Coronary artery (tissue), 2 donors: ENCODE measurements at places on chromosomes 16 and 17.
A peak's percentile ranks its signal among the peaks of the same experiment; 100 is the strongest.

DNA sequence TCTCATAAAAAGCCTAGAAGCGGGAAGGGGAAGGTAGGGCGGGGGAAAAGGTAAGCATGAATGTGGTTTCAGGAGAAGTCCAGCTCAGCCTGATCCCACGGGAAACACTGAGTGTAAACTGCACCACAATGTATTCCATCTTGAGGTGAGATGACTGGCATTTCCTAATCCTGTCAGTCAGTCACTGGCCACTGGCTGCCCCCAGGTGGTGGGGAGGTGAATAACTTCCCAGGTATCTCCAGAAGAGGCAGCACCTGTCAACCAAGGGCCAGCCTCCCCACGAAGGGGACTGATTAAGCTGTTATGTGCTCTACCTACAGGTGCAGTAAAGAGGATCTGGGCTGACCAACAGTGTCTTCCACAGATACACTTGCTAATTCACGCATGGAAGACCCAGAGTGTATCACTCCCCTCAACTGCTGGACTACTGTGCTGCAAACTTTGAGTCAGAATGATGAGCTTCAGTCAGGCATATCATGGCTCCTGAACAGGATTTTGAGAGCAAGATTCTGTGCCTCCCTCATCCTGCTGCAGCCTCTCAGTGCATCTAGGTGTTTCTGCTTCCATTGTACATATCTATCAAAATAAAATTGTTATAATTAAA is 108.5 kb upstream of the CCL2 start:
- DNase-seq, result peak; percentile 41

DNA sequence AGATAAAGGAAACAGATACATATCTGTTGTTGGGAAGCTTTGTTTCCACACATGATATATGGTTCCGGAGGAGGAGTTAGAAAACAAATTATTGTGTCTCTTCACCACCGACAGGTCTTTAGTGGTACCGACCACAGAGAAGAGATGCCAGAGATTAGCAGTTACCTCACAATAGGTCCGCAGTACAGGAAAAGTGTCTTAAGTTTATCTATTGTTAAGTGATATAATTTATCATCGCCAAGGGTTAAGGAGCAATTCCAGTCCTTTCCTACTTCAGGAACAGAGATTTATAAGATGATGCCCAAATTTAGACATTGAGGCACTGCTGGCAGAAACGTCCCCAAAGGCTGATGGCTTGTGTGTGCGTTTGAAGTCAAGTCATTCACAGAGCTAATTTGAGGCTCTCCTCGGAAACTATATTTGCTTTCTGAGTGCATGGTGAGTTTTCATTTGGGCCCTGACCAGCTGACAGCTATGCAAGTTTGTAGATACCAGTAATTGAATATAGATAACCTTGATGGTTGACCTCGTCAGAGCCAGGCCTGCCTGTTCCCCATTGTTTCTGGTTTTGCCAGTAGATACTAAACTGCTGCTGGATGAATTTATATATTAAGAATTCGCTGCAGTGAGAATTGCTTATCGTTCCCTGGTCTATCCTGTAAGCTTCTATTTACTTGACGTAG is 196.4 kb upstream of the IRX3 start:
- no peak for DNase-seq

DNA sequence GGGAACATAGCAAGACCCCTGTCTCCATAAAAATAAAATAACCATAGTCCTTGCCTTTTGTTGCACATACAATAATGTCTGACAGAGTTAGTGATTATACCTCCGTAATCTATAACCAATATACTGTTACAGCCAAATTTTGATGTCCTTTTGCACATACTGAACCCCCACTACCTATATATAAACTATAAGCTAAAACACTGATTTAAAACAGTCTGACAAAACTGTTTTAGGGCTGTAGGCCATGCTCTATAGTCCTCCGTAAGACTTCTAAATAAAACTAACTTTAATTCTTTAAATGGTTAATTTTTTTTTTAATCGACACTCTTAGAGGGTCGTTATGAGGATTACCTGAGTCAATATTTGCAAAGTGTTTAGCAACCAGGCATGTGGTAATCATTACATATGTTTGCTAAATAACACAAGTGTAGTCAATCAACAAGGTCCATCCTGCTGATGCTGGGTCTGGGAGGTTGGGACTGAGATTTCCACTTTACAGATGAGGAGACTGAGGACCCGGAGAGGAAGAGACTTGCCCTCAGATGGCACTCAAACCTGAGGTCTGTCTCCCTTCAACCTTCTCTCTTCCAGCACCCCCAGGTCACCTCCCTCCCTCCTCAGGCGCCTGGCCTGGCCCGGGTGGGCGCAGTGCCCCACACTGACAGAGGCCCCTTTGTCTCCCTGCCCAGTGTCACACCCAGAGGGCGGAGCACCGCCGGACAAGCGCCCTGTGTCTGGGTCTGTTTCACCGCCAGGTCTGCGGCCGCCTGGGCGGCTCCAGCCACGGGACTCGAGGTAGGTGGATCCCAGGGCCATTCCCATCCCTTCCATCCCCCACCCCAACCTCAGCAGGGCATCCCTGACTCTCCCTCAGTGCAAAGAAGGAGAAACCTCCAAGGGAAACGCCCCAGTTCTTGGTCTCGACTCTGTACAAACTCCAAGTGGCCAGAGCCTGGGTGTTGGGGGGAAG is 10.3 kb downstream of the ZNF385C start:
- DNase-seq, result no peak

DNA sequence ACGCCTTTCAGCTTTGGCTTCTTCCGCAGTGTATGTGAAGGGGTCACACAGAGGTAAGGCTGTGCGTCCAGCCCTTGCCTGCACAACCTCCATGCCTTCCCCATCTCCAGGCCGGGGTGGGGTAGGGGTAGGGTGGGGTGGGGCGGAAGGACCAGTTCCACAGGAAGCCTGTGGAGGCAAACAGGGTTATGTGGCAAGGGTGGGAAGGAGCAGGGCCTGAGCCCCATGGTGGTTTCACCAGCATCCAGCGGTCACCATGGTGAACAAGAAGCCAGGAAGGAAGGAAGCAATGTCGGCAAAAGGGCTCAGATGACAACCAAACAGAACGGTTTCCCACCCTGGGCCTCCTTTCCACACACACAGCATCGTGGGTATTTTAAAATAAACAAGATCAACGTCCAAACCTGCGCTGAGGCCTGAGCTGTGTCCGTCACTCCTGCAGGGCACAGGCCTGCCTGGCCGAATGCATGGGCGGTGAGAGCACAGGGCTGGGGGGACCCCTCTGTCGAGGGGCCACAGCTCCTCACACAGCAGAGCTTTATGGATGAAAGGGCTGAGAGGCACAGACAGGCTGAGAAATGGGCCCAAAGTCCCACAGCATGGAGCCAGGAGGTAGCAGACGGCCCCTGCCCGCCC is 80.5 kb downstream of the ZNF778 start:
- DNase-seq, result no peak

DNA sequence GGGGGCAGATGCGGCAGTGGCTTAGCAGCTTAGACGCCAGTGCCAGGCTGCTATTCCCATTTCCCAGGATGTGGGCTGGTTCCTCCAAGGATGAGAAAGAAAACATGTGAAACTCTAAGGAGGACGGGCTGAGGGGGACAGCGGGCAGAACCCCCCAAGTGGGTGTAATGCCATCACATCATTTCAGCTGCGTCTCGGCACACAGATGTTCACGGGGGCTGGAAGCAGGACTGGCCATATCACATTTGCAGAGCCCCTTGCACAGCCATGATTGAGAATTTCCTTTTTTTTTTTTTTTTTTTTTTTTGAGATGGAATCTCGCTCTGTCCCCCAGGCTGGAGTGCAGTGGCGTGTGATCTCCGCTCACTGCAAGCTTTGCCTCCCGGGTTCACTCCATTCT is 15.3 kb upstream of the GINS2 start:
- DNase-seq, result no peak

- DNase-seq, result no peak
Observed at GRCh38 chr16:12002447-12003006, 26.0 kb downstream of the SNX29 start.

- DNase-seq, result no peak
Observed at GRCh38 chr16:25093208-25094061, 18.1 kb upstream of the LCMT1 start.

GRCh38 chr17:70872103-70872502 is 702.8 kb downstream of the KCNJ2 start:
- DNase-seq, result no peak

- no peak for DNase-seq
Observed at GRCh38 chr17:32161029-32161428, 18.7 kb downstream of the RHOT1 start.

DNA sequence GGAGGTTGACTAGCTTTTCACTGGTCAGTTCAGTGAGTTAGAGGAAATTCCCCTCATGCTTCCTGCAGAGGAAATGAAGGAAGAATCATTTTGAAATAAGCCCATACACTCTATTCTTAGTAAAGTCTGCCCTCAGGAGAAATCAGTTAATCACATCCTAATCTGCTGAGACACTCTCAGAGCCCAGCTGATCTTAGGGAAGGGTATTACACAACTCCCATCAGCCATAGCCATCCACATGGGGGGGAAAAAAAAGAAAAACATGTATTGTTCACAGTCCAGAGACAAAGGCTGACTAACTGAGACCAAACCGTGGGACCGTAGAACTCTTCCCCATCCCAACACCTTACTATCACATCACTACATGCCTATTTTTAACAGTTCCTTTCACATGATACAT is 722.3 kb downstream of the CDH8 start:
- DNase-seq, result no peak

- no peak for DNase-seq
Observed at GRCh38 chr17:42136654-42137051, 14.0 kb downstream of the HSPB9 start.

GRCh38 chr17:80319262-80319998 is 58.8 kb downstream of the RNF213 start:
- DNase-seq, result no peak

DNA sequence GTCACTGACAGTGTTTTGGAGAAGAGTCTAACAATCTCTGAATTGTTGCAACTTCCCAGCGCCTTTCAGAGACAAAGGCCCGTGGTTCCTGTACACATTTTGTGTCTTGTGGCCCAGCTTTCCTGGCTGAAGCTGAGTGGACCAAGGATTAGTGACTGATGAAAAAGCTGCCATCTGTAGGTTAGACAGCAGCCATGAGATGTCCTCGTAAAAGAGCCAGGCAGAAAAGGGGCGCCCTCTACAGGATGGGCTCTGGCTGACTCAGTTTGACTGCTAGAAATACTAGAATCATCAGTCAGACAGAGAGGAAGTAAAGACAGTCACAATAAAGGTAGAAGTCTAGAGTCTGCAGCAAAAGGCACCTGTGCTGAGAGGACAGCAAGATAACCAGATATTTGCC is 26.5 kb upstream of the NF1 start:
- no peak for DNase-seq

- DNase-seq, result no peak
Observed at GRCh38 chr16:1548727-1549126, 15.3 kb downstream of the TMEM204 start.

DNA sequence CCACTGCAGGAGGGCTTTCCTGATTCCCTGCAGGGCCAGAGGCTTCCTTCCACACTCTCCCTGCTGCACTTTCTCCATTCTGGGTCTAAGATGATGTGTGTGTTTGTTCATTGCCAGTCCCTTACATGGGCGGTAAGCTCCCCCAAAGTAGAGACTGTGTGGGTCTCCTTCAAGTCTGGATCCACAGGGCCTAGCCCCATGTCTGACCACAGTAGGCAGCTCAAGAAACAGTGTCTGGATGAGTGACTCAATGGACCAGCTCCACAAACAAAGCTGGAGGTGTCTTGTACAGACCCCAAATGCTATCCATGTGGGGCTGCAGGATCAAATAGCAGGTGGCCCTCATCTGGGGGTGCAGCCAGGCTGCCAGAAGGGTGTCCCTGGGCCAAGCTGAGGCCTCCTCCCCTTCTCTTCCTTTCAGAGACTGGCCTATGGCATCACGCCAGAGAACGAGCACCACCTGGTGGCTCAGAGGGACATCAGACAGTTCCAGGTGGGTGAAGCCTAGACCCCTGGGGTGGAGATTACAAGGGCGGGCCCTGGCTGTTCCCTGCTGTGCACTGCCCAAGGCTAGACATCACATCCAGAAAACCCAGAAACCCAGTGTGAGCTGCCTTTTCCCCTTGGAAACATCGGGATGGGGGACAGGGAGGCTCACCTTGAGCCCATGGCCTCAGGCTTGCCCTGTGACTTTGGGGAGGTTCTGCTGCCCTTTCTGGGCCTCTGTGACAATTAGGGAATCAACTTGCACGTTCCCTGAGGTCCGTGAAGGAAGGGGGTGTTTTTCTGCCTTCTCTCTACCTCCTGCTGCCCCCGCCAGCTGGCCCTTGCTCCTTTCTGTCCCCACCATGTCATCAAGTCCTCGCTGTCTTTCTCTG is 45.9 kb downstream of the SLC6A2 start:
- DNase-seq, result peak; percentile 61

DNA sequence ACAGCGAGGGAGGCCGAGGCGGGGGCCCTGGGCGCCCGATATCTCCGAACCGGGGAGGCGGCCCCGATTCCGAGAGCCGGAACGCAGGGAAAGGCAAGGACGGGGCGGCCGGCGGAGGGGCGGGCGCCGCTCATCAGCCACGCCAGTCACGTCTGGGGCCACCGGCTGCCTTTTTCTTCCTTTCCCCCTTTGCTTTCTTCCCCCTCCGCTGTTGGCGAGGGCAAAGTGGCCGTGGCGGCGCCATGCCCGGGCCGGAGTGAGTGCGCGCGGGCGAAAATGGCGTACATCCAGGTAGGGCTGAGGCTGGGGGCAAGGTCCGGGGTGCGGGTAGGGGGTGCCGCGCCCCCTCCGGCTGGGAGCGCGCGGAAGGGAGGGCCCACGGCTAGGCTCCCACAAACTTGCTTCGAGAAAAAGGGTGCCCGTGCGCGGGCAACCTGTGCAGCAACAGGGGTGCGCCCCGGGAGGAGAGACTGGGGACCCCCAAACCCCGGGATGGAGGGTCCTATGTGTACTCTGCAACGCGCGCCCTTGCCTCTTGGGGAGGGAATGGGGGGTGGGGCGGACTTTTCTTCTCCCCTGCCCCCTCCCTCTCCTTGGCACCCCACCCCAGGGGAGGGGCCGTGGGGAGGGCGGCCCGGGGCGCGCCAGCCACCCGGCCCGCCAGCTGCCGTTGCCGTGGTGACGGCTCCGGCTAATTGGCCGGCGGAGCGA is 486 bp downstream of the SYT17 start:
- DNase-seq, result no peak

DNA sequence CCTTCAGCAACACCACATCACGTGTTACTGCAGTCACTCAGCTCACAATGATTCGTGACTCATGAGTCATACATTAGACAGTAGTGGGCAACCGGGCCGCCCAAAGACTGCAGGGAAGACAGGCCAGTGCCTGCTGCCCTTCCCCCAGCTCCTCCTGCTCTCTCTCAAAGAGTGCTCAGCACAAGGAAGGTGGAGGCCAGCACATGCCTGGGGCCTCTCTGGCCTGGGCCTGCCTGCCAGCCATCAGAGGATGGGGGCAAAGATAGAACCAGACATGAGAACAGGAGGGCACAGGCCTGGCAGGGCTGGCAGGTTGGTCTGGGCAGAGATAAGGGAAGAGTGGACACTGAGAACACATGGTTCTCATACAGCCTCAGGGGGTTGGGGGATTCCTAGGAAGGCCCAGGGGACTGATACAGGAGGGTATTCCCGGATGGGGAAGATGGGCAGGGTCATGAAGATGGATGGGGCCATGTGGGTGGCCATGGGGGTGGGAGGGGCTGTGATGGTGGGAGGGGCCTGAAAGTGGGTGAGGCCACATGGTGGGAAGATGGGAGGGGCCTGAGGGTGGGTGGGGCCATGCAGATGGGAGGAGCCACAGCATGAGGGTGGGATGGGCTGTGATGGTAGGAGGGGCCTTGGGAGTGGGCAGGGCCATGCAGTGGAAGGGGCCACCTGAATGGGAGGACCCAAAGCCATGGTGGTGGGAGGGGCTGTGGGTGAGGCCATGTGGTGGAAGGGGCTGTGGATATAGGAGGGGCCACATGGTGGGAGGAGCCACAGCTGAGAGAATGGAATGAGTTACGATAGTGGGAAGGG is 29.0 kb downstream of the KATNB1 start:
- no peak for DNase-seq
